Astrocyte of the spinal cord (primary cell): ENCODE measurements at places on chromosomes 1 and 21.
A peak's percentile ranks its signal among the peaks of the same experiment; 100 is the strongest.

GRCh38 chr1:66003690-66004089 lies 211.0 kb downstream of the PDE4B start:
- no peak for DNase-seq

- no peak for DNase-seq
These were observed 489 bp downstream of the CELSR2 start for GRCh38 chr1:109249654-109250401.

DNA sequence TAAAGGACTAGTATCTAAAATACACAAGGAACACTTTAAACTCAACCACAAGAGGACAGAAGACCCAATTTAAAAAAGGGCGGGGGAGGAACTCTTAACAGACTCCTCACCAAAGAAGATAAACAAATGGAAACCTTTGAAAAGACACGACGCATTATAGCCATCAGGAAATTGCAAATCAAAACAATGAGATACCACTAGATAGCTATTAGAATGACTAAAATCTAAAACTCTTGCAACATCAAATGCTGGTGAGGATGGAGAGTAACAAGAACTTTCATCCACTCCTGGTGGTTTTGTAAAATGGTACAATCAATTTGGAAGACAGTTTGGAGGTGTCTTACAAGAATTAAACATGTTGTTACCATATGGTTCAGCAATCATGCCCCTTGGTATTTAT lies 708.2 kb downstream of the BRINP3 start:
- DNase-seq, result peak; percentile 8

DNA sequence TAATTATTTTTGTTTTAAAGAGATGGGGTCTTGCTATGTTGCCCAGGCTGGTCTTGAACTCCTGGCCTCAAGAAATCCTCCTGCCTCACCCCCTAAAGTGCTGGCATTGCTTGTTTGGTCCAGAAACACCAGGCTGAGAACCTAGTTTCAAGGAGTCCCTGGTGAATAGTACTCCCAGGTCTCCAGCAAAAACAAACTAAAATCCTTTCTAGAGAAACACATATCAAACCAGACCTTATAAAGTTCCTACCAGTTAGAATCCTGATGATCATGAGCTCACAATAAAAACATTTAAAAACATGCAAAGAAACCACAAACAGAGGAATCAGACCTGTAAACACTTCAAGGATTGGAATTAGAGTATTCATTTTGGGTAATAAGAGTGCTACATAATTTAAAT lies 34.4 kb upstream of the PADI1 start:
- DNase-seq, result peak; percentile 82

DNA sequence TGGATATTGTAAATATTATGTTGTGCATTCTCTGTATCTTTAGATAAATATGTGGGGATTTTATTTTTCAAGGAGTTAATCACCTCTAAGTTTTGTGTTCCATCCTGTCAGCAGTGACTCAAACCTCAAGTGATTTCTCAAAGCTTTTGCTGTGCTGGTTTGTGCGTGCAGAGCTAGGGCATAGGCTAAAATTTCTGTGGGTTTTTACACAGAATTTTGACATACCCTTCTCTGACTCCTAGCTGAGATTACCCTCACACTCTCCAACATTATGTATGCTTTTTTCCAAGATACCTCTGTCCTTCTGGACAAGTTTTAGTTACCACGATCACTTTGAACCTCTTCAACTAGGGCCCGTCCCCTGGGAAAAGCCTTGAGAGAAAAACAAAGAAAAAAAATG lies 384.9 kb downstream of the NCAM2 start:
- peak; percentile 18 for DNase-seq

- no peak for DNase-seq
These were observed 122.3 kb upstream of the GRIK3 start for GRCh38 chr1:37156646-37157045.

GRCh38 chr1:234839663-234840062 lies 229.7 kb upstream of the IRF2BP2 start:
- no peak for DNase-seq

DNA sequence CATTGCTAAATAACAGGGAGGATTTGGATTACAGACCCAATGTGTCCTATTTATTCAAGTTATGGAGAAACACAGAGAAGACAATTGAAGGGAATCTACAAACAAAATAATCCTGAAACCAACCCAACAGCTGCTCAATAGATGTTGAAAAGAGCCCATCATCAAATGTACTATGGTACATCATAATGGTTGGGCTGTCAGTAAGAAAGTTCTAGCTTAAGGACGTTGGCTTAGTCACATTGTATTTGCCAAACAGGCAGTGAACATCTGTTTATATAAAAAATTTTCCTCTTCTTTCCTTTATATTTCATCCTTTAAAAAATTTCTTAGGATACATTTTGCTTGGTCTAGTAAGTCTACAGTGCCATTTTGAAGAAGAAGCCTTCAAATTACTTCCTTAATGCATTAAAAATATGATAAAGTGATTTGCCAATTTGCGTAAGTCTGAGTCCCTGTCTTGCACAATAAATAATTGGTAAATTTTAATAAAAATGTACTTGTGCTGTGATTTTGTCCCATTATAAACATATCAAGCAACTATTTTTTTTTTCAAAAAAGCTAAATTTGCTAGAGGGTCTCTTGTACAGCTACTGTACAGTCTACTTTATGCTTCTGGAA lies 14.4 kb downstream of the MAP3K7CL start:
- no peak for DNase-seq

DNA sequence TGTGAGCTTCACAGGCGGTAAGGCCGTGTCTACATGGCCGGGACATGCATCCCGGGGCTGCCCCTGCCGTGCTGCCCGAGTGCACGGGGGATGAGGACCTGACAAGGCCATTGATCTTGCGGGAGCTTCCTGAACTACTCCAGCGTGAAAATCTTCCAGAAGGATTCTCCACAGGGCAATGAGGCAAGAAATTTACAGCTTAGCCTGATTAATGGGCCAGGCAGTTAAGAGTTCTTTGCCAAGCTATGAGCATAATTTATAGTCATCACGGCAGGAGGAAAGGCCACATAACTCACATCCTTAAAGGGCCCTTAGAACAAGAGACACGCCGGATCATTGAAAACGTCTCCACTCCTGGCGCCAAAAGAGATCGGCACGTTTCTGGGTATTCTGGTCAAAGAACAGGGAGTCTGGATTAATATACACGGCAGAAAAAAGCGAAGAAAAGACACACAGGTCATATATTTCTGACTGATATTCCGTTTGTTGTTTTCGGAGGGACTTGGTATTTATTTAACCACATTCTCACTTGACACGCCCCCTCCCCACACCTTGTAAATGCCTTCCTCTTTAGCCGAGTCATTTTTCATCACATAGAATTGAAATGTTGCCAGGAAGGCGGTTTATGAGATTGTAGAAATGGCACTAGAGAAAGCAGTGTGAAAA lies 180.5 kb downstream of the DYRK1A start:
- no peak for DNase-seq

DNA sequence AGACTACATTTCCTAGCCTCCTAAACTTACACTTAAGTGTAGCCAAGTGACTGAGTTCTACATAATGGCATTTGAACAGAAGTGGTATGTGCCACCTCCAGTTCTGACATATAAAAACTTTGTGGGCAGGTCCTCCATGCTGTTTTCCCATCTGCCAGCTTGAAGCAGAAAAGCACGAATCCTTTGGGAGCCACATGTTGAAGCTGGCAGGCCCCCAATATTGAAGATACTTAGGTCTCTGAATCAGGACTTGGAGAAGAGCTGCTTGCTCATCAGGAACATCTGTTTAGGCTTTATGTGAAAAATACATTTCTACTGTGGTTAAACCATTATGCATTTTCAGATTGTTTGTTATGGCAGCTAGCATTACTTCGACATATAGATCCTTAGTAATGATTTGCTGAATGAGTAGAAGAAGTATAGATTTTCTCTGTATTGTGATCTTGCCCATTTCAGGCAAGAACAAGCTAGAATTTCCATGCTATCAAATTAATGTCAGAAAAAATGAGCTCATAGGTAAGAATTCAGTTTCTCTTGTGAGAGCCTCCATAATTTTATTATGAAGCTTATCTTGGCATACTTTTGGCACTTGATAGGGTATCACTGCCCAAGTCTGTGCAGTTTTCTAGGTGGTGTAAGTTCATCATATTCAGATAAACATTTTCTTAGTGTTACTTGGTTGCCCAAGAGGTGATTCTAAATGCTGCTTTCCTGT lies 68.4 kb downstream of the GDAP2 start:
- DNase-seq, result peak; percentile 28

GRCh38 chr1:27528818-27529703 lies 39.1 kb upstream of the WASF2 start:
- DNase-seq, result peak; percentile 42

- DNase-seq, result no peak
These were observed 33.7 kb downstream of the FAM163A start for GRCh38 chr1:179776831-179777230.

DNA sequence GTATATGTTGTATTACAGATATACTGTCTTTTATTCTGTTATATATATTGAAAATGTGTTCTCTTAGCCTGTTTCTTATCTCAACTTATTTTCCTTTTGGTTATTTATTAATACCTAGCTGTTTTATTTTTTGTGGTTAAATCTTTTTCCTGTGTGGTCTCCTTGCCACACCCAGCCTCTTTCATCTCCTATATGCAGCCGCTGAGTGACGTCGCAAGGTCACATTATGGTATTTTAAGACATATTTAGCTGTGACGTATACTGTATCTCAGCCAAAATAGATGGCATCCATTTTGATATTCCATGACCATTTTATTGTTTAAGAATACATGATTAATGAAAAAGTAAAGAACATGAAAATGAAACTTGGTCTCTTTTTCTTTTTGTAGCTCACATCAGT lies 29.1 kb downstream of the CENPF start:
- DNase-seq, result no peak

GRCh38 chr1:3312310-3312897 lies 142.1 kb upstream of the ARHGEF16 start:
- no peak for DNase-seq

DNA sequence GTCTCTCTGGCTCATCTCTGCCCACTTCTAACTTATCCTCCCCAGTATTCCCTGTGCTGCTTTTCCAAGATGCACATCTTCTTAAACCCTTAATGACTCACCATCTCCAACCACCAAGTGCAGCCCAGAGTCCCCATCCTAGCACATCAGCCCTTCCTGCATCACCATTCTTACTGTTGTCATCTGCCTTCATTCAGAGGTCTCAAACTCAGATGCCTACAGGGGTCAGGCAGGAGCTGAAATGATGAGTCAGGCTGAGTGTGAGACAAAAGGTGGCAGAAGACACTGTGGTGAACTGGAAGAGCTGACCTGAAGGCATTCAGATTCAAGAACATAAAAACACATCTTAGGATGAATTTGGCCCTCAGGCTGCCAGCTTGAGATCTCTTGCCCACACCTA lies 34.6 kb downstream of the OLFML2B start:
- no peak for DNase-seq

- DNase-seq, result peak; percentile 12
These were observed 44.1 kb downstream of the XCL2 start for GRCh38 chr1:168499688-168500049.

DNA sequence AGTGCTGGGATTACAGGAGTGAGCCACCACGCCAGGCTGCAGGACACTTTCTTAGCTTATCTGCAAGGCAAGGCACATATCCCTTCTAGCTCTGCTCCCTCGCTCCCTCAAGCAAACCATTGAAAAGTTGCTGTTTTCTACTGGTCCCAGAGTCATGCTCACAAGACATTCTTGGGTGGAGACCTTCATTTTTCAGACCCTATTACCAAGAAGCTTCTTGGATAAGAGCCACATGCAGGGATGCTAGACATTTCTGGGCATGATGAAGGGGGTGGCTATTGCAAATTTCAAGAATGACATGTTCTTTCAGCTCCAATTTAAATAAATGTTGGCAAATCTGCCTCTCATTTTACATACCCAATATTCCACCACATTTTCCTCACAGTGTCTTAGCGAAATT lies 33.9 kb downstream of the CAPN9 start:
- no peak for DNase-seq

GRCh38 chr1:4083231-4084047 lies 183.4 kb upstream of the C1orf174 start:
- DNase-seq, result no peak

GRCh38 chr1:220335668-220336067 lies 63.4 kb upstream of the RAB3GAP2 start:
- DNase-seq, result peak; percentile 5

DNA sequence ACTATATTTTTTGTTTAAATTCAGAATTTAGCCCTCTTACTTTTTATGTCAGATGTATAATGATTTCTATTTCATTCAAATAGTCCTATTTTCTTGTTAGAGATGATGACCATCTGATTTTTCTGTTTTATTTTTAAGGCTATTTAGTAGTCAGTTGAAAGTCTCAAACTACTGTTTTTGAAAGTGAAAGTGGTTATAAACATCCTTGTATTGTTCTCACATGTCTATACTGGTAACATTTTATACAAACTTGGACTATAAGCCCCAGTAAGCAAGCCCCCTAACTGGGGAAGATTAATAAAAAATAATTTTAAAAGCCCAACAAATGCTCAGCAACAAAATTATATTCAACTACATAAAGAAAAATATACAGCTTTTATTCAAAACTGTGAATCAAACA lies 271.3 kb upstream of the RGS18 start:
- DNase-seq, result no peak
